ENCODE measurements at places on chromosomes 2 and 18.
A peak's percentile ranks its signal among the peaks of the same experiment; 100 is the strongest.

DNA sequence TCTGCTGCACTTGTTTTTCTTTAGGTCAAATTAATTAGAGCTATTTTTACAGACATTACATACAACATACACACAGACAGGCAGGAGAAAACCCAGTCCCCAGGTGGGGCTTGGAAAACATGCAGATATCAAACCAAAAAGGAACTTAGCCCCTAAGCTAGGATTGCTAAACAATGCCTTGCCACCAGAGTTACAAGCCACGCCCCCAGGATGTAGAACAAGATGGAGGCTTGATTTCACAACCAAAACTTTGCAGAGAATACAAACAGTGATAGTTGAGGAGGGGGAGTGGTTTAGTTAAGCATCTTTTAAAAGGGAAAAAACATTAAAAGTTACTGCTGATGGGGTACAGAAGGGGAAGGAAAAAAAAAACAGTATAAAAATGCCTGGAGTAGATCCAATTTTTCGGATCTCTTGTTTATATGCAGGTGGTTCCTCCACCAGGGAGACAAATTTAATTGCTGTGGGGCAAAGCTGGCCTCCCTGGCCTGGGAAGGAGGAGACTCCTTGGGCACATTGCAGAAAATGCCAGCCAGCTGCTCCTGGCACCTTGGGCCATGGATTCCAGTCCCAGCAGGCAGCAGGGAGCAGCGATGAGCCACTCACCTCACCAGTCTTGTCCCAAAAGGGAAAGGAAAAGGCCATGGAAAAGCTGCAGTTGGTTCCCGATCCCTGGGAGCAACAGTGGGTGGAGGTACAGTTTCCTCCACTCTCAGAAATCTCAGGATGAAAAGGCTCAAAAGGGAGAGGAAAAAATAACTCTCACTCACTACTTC lies 348.4 kb upstream of the REG3G start:
- no peak for DNase-seq

DNA sequence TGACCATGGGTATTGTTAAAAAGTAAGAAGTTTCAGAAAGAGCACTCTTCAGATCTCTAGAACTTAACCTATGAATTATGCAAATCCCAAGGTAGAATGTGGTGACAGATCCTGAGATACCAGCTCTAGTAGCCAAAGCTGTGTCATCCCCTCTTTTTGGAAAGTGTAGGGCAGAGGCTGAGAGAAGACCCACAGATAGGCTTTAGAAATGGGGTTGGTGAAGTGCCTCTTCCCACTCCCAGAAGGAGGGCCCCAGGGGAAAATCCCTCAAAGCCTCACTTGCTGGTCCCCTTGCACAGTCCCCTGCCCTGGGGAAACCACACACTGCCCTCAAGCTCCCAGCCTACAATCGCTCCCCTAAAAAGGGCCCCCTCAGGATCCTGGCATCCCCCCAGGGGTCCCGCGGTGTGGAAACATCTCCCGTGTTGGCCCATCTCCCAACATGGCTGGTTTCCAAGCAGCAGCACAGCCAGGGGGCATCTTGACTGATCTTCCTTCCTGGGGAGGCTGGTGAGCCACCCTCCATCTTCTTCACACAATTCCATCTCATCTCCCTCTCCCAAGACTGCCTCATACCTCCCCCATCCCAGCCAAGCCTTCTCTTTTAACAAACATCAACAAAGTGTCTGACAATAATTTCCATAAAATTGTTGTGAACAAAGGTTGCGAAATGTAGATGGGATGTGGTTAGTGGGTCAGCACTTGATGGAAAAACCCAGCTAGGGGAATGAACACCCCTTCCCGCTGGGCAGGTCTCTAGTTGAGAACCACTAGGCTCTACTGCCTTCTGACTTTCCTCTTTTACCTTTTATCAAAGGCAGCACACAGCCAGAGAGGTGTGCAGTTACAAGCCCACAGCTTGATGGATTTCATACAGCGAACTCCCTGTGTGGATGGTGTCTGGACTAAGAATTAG lies 25.1 kb downstream of the MAL start:
- no peak for DNase-seq

DNA sequence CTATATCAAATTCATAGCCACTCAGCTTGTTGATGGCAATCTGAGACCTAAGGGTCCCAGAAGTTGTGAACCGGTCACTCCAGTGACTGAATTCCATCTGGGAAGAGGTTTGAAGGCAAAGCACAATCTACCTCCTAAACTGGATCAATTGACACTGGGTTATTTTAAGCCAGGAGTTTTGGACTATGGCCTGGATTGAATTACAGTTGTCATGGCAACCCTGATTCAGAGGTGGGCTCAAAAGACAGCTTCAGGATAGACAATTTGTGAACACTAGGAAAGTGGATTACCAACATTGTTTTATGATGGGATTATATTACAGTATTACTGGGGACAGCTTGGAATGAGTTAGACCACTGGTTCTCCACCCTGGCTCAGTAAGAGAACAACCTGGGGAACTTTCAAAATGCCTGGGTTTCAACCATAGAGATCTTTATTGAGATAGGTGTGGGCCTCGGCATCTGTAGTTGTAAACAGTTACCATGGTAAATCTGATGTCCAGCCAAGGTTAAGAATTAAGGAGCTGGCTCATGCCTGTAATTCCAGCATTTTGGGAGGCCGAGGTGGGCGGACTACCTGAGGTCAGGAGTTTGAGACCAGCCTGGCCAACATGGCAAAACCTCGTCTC lies 58.8 kb downstream of the MFSD6 start:
- no peak for DNase-seq

DNA sequence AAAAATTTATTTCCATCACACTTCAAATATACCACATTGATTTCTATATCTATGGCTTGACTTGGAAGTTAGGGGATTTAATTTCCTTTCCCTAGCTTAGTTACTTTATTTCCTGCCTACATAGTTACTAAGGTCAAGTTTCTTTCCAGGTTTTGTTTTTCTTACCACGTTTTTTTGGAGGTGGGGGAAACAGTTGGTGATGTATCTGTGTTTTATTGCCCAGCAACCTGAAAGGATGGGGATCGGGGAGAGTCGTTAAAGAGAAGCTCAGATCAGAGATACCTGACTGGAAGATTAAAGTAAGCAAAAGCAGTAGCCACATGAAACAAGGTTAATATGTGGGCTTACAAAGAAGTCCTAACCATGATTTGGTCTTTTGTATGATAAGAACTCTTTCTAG lies 127.8 kb downstream of the OSBPL6 start:
- DNase-seq, result no peak

GRCh38 chr2:236688563-236689392 lies 119.2 kb downstream of the ACKR3 start:
- no peak for DNase-seq

- DNase-seq, result no peak
Measured at GRCh38 chr2:103430191-103430590, 668.4 kb downstream of the TMEM182 start.

GRCh38 chr2:150624001-150624401 lies 136.5 kb upstream of the RND3 start:
- DNase-seq, result no peak

DNA sequence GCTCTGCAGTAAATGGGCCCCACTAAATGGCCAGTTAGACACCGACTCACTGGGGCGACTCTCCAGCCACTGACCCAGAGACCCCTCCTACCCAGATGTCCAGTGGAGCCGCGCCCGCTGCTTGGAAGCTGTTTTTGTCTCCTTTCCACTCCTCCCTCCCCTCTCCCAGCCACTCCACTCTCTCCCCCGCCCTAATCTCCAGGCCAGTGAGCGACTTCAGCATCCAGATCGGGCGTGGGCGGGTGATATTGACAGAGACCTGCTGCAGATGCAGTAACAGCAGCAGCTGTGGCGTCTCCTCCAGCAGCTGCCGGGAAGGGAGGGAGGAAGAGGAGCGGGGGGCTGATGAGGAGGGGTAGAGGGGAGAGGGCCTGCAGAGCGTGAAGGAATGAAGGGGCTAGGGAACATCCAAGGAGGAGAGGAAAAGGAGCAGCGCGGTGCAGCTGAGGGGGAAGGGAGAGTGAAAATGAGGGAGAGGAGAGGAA lies at the start of gene SCN7A:
TSS of gene SCN7A (minus strand) at position 110 of the 485 bp plus-strand sequence. CDS start 16,553 bp downstream, outside the sequence.
- no peak for DNase-seq

GRCh38 chr2:167183931-167184330 lies 295.7 kb downstream of the XIRP2 start:
- DNase-seq, result no peak

DNA sequence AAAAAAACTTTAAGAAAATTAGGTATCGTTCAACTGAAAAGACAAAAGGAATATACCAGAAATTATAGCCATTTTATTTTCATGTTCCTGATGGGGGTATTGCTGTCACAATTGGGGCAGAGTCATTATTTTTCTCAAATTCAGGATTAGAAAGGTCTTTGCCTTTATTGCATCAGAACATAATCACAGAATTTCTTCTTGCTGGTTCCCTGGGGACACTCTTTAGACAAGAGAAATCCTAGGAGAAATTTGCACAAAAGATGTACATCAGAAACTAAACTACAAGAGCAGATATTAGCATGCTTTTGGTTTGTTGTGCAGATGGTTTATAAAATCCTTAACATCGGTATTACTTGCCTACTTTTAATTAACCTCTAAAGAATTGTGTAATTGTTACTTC lies 103.2 kb downstream of the NCOA1 start:
- DNase-seq, result no peak

DNA sequence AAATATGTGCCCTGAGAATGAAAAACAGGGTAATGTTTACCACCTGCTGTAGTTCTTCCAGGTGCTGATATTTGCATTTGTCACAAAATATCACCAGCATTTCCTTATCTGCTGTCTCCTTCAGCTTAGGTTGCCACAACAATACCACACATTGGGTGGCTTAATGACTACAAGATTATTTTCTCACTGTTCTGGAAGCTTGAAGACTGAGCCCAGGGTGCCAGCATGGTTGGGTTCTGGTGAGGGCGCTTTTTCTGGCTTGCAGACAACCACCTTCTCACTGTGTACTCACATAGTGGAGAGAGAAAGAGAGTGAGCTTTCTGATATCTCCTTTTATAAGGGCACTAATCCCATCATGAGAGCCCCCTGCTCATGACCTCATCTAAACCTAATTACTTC lies 407.5 kb upstream of the RGPD4 start:
- DNase-seq, result no peak

GRCh38 chr2:237344942-237345341 lies 69.0 kb downstream of the COL6A3 start:
- DNase-seq, result no peak

GRCh38 chr18:48219810-48220499 lies 189.2 kb downstream of the ZBTB7C start:
- DNase-seq, result no peak

DNA sequence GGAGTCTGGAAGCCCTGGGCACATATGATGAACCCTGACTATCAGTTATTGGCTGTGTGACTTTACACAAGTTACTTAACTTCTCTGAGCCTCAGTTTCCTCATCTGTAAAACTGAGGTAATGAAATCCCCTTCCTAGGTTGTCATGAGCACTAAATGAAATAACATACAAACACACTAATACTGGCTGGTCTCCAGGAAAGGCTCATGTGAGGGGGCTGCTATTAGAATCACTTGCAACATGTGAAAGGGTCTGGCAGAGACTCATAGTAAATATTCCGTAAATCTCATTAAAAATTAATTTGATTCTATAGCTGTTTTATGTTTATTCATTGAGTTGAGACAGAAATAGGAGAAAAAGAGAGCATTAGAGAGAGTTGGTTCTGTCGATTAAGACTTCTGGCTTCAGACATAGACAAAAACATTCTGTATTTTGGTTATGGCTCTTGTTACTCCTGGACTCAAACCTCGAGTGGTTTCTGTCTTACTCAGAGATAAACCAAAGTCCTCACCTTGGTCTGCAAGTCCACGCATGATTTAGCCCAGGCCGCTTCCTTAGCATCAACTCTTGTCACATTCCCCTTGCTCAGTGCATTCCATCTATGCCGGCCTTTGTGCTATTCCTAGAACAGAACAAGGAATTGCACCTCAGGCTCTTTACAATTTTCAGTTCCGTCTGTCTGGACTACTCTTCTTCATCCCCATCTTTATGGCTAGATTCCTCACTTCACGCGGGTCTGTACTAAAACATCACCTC lies 139.1 kb downstream of the NXPH2 start:
- DNase-seq, result no peak

- no peak for DNase-seq
Measured at GRCh38 chr18:45891806-45892205, 66.3 kb downstream of the SIGLEC15 start.

DNA sequence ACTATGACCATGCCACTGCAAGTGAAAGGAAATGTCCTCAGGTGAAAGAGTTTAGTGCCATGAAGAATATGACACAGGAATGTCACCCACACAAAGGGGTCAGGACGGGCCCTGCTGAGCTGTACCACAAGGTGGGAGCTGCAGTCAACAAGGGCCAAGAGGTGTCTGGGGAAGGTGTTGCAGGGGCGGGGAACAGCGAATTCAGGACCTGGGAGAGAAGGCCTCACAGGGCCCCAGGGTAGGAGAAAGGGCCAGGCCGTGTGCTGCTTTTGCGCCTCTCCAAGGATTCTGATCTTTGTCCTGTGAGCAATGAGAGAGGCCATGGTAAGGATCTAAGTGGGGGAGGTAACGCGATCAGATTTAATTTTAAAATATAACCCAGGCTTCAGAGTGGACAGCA lies 23.6 kb downstream of the CYB5A start:
- DNase-seq, result no peak

DNA sequence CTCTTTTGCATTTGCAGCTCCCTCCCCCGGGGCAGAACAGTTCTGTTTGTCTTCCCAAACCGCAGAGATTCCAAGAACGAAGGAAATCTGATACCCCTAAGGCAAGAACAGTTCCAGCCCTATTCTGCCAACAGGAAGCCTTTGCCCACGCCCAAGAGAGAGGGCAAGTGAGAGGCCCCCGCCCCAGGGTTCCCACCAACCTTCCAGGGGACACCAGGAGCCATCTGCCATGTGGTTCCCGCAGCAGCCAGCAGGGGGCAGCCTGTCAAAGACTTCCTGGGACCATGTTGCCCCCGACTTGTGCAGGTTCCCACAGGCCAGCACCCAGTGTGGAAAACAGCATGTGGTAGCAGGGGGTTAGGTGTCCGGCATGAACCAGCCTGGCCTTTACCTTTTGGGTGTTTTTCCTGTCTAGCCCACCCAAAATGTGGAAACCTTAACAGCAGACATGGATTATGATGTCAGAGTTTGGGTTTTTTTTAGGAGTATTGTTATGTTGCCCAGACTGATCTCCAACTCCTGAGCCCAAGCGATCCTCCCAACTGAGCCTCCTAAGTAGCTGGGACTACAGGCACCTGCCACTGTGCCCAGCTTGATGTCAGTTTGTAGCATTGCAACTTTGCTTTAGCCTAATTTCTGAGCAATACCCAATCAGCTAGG lies 21.7 kb upstream of the EFHD1 start:
- DNase-seq, result peak; percentile 26

DNA sequence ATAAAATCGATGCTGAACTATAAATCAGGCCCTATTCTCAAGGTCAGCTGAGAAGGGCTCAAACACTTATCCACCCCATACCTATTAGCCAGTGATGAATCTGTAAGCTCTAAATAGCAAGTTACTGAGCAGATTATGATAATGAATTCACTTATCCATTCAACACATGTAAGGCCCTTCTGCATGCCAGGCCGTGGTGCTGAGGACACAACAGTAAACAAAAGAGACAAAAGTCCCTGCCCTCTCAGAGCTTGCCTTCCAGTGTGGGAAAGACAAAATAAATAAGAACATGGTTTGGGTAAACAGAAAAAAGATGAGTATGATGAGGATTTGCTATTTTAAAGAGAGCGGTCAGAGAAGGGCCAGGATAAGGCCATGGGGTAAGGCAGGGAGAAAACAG lies 11.7 kb downstream of the TTC32 start:
- DNase-seq, result no peak

All from stimulated activated CD8-positive, alpha-beta memory T cell treated with anti-CD3 and anti-CD28 coated beads, Interleukin-4, amount 100 ng/mL, for 1 hour (primary cell).